ENCODE measurements at places on chromosomes 5 and 9.
A peak's percentile ranks its signal among the peaks of the same experiment; 100 is the strongest.

DNA sequence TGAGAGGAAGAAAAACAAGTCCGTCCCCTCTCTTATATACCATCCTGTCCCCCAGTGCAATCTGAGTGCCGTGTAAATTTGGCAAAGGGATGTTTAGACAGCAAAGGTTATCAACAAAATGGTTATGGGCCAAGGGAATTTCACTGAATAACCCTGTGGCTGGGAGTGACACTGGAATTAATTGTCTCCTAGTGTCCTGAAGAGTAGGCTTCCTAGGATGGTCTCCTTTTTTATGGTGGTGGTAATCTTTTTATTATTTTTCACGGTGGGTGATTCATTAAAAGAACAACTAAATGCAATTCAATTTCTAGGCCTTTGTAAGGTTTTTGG is 244.2 kb downstream of the PIK3R1 start:
- no peak for DNase-seq

DNA sequence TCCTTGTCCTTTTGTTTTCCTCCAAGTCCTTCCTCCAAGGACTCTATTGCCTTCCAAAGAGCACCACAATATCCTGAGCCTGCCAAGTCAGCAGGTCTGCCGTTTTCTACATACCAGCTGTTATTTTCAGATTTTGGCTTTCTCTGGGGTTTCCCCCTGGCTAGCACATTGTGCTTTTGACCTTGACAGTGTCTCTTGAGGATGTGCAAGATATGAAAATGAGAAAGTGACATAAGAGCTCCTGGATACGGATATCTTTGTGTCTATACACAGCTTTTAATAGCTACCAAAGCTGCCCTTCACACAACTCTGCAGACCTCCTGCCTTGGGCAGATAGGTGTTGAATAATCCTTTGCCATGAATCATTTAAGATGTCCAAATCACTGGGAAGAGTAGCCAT is 67.0 kb downstream of the HAPLN1 start:
- DNase-seq = no peak

GRCh38 chr5:126233256-126233655 is 190.0 kb upstream of the GRAMD2B start:
- no peak for DNase-seq

DNA sequence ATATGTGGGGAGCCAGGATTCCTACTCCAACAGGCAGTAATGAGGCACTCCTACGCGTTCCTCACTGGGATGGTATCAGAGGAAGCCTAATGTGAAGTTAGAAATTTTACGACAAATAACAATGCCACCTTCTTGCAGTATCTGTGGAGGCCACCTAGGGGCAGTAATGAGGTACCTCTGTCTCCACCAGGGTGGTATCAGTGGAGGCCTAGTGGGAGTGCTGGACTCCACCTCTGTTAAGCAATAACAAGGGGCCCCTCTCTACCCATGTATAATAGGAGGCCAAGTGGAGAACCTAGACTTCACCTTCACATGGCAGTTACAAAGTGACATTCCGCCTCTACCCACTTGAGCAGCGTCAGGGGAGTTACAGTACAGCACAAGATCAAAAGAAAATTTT is 147.9 kb downstream of the PLPPR1 start:
- DNase-seq = no peak

DNA sequence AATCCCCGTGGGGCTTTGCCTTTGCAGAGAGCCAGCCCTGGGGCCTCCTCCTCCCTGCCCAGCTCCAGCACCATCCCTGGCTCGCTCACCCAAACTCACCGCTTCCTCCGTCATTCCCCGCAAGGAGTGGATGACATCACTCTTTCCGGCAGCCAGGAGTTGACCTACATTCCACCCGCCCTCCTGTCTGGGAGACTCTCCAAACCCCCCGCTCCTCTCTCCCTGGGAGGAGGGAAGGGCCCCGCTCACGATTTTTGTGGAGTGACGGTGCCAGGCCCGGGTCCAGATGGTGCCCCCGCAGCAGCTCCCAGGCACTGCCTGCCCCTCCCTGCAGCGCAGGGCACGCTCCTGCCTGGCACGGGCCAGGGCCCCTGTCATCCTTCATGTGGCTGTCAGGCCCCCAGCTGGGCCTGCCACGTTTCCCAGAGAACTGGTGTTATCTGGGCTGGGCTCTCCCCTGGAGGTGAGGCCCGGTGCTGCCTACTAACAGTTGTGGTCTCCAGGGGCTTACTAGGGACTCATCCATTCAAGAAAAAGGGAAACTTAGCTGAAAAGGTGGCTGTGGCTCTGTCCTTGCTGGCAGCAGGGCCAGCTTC is 52.3 kb downstream of the NTNG2 start:
- no peak for DNase-seq

- DNase-seq = no peak
These were observed 3.7 kb downstream of the C5orf46 start for GRCh38 chr5:147902609-147903115.

DNA sequence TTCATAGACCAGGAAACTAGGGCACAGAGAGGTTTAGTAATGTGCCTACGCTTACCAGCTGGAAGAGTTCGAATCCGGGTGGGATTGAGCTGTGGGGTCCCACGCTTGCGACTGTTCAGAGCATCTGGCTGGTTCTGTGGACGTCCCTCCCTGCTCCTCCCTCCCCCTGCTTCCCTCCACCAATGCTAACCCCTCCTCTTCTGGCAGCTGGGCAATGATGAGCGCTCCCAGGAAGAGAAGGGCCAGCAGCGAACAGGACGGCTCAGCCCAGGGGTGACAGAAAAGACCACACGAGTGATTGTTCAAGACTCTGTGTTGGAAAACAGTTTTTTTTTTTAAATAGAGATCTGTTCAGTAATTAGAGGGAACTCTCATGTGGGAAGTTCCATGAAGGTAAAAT is 6.9 kb downstream of the FAM163B start:
- no peak for DNase-seq

DNA sequence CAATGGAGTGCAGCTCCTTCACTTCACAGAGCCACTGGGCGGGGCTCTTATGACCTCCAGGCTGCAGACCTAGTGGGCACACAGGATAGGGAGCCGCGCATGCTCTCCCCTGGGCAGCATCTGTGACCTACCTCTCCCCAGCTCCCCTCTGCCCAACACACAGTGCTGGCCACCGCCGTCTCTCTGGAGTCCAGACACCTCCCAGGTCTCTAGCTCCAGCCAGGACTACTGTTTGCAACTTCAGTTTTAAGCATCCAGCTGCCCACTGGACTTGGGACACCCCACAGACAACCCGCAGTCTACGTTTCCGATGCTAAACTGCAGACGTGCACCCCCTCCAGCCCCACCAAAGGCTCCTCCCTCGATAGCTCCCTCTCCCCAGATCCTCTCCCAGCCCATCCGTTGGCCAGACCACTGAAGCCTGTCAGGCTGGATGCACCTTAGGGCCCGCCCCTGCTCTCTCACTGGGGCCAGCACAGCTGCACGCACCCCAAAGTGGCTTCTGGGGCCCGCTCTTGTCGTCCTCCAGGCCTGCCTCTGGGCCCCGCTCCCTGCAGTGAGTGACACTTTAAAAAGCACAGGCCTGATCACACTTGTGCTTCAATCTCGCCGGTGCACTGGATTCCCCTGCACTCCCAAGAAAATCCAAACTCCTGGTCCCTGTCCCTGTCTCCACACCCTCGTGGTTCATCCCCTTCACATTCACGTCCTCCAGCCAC is 11.3 kb downstream of the FLT4 start:
- no peak for DNase-seq

DNA sequence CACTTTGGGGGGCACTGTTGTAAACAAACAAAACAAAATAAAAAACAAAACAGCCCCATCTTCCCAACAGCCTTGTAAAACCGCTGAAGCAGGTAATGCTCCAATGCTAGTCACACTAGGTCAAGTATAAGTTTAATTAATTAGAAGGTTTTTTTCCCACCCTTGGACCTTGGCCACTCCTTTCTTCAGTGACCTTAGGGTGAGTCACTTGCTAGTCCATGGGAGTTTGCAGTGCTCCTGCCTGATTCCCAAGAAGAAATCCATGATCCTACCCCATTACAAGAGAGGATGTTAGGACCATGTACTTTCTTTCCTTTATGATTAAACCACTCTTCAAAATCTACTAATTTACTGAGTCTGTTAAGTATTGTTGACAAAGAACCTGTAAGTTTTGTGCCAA is 192.2 kb upstream of the CDKN2B start:
- DNase-seq = no peak

DNA sequence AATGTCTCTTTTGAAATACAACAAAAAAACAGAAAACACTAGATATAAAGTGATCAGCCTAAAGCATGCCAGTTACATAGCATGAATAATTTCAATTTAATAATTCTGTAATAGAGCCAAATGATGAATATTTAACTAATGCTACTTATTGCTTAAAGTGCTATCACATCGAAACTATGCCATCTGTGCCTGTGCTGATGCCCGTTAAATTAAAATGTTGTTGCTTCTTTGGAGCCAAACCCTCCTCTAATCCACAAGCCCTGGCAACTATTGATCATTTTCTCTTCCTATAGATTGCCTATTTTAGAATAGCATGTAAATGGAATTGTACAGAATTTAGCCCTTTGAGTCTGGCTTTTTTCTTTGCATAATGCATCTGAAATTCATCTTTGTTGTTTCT is 356.2 kb downstream of the CHSY3 start:
- no peak for DNase-seq

DNA sequence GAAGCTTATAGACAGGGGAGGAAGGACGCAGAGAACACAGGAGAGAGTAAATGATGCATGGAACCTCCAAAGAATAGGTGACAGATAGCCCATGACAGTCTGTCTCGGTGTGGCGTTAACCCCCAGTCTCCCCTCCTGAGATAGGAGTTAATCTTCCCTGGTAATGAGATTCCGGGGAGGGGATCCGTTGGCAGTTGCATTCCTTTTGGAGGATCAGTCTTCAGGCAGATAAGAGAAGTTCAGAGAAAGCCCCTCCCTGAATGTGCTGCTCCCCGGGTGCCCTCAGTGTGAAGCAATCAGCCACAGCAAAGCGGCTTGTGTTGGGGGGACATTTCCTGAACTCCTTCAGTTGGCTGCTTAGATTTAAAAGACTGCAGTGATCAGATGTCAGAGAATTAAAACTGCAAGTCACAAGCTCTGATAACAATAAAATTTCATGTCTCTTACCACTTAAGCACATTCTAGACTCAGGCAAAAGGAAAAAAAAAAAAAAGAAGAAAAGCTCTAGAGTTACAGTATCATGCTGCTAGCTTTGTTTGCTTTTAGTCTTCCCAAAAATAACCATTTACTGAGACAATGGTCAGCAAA is 121.1 kb downstream of the EGFLAM start:
- no peak for DNase-seq

GRCh38 chr5:67160985-67161384 is 35.6 kb downstream of the CD180 start:
- DNase-seq = peak; percentile 40

GRCh38 chr5:180135128-180135955 is 63.8 kb upstream of the RNF130 start:
- no peak for DNase-seq

GRCh38 chr9:109751253-109751652 is 28.7 kb upstream of the PALM2AKAP2 start:
- no peak for DNase-seq

GRCh38 chr9:7209990-7210389 is 452.2 kb downstream of the KDM4C start:
- DNase-seq = no peak

GRCh38 chr9:135083241-135083810 is 4.1 kb upstream of the OLFM1 start:
- DNase-seq = no peak

GRCh38 chr5:179250561-179251225 is 94.6 kb downstream of the ADAMTS2 start:
- DNase-seq = no peak

- DNase-seq = no peak
These were observed 220.8 kb downstream of the KDM4C start for GRCh38 chr9:6978591-6978990.

DNA sequence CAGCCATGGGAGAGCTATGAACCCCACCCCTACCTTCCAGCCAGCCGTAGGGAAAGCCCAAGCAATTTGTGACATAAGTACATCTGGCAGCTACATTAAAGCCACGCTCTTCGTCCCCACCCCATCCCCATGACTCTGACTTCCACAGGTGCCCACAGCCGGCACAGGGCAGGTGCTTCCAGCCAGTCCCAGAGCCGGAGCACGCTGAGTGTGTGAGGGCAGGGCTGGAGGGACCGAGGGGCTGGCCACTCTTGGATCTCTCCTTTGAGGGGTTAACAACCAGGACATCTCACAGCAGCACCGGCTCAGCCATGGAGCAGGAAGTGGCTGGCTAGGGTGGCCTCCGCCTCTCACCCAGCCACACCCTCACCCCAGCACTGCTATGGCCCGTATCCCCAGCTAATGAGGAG is 2.4 kb upstream of the FAM78A start:
- DNase-seq = no peak

DNA sequence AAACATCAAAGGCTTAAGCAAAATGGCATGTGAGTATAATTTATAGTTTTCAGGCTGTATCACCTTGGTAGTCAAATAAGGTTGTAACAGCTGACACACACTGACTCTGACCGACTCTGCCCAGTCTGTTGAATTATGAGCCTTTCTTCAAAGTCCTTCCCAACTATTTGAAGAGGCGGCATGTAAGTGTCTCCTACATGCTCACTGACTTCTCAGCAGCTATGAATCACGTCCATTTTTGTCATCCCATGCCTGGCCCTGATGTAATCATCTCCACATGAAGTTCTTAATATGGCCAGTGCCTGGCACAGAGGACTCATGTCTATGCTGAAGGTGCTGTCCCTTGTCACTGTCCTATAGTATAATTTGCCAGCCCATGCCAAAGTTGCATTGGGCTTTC is 5.1 kb upstream of the PTBP3 start:
- no peak for DNase-seq

DNA sequence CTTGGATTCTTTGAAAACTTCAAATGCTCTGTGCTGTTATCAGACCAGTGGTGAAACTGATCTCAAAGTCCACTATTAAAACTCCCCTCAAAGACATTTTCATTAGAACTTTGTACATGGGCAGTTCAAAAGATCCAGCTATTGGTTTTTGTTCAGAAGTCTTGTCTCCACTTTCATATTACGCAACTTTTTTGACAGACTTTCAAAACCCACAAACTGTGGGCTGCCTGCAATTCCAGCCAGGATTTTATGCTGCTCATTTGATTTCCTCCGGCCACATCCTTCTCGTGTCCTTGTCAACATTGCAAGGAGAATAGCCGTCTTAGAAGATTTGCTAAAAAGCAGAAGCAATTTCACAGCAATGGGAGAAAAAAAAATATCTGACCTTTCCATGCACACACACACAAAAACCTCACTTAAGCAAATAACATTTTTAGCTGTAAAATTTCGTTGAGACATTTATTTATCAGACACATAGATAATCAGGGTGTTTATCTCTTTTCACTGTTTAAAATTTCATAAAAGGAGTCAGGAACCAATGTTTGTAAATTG is 1990.5 kb downstream of the MAT2B start:
- no peak for DNase-seq

- DNase-seq = no peak
These were observed 313.8 kb downstream of the ASTN2 start for GRCh38 chr9:117101008-117101407.

DNA sequence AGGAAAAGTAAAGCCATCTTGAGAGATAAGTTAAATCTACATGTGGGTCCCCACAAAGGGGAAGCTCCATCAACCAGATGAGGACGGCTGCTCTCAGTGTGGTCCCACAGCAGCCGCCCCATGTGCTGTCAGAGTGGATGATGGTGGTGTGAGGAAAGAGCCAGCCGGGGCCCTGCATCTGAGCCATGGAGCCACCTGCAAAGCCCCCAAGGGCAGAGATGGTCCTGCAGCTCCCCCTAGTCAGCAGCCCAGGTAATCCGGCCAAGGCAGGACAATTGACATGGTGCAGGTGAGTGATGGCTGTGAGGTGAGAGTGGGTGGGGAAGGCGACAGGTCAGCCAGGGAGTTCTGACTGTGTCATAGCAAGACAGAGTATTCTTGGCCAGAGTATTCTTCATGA is 458.8 kb downstream of the ICE1 start:
- DNase-seq = no peak

- DNase-seq = no peak
These were observed 2.5 kb upstream of the NKD2 start for GRCh38 chr5:1005904-1006655.
